ENCODE measurements at places on chromosomes 5 and 9.

GRCh38 chr9:27591093-27591492 lies 17.8 kb upstream of the C9orf72 start:
- no peak for DNase-seq

DNA sequence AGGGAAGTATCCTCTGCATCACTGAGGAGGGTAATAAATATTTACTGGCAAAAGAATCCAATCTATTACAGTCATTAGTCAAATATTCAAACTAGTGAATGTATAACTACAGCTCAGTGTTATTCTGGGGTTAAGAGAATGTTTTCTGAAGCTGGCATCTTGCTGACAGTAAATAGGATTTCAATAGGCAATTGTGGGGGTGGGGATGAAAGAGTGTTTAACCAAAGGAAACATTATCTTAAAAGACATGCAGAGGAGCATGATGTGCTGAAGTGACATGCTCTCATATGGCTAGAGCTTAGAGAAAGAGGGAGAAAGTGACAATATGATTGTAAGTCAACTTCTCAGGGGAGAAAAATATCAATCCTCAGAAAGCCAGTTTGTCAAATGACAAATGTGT lies 618.4 kb upstream of the RIOK2 start:
- DNase-seq: no peak

- DNase-seq: no peak
Measured at GRCh38 chr5:180180846-180181245, 28.2 kb downstream of the RASGEF1C start.

DNA sequence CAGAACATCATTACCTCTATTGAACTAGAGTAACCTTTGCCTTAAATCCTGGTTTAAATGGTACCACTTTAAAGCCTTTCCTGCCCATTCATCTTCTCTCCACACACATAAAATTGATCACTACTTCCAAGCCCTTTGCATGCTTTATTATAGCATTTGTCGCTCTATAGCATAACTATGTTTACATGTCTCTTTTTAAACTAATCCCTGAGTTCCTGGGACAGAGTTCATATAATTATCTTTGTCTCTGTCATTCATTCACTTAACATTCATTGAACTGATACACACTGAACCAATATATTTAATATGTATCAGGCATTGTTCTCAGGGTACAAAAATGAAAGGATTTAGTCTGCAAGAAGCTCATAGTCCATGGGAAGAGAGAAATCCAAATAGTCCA lies 37.3 kb downstream of the RECK start:
- DNase-seq: no peak

- peak; percentile 49 for DNase-seq
Measured at GRCh38 chr9:133715295-133715865, 22.8 kb downstream of the SARDH start.

- no peak for DNase-seq
Measured at GRCh38 chr9:137255448-137256114, 454 bp downstream of the NELFB start.

- DNase-seq: no peak
Measured at GRCh38 chr9:117903453-117903852, 199.2 kb downstream of the TLR4 start.

DNA sequence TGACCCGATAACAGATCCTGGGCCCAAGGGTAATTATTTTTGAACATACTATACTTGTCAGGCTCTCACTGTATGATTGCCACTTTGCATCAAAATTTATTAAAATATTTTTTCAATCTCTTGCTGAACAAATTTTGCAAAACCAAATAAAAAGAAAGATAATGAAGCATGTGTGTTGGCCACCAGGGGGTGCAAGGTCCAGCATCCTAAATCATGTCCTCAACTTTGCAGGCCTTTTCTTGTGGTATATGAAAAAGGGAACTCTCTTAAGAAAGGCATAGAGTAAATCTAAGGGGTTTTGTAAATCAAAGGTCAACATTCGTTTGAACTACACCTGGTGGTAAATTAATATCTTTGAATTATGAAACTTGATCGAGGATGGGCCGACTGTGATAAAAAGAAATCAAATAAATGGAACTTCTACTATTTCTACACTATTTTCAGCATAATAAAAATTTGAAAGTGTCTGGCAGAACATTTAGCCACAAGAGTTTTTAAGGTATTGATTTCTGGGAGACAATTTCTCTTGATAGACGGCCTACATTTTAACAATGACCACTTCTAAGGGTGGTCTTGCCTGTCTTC lies 676.5 kb downstream of the DMRTA1 start:
- peak; percentile 66 for DNase-seq

DNA sequence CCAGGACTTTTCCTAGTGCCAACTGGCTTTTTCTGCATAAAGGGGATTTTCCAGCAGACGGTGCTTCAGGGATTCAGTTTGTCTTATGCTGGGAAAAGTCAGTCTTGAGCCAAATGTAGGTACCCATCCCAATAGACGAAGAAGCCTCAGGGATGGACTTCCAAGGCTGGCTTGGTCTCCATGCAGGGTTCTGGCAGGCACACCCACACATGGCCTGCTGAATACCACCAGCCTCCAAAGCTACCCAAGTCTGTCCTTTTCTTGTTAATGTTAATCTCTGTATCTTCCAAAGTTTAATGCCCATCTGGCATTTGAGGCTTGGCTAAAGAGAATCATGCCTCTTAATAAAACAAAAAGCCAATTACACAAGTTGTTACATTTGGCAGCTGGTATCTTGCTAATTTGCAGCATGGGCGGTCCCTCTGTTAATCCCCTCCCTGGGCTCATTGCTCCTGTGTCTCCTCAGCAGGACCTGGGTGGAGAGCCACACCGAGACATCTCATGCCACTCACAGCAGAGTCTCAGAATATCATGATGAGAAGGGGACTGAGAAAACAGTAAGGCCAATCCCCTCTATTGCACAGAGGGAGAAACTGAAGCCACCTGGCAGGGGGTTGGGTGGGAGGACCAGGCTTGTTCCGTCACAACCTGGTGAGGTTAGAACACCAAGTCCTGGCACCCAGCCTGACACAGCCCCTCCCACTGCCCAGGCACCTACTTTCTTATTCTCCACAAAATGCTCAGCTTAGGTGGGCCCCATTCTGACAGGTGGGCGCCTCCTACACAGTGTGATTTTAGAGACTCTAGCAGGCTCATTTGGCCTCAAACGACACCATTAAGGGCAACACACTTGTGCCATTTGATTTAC lies 243.2 kb downstream of the FSTL4 start:
- DNase-seq: no peak

DNA sequence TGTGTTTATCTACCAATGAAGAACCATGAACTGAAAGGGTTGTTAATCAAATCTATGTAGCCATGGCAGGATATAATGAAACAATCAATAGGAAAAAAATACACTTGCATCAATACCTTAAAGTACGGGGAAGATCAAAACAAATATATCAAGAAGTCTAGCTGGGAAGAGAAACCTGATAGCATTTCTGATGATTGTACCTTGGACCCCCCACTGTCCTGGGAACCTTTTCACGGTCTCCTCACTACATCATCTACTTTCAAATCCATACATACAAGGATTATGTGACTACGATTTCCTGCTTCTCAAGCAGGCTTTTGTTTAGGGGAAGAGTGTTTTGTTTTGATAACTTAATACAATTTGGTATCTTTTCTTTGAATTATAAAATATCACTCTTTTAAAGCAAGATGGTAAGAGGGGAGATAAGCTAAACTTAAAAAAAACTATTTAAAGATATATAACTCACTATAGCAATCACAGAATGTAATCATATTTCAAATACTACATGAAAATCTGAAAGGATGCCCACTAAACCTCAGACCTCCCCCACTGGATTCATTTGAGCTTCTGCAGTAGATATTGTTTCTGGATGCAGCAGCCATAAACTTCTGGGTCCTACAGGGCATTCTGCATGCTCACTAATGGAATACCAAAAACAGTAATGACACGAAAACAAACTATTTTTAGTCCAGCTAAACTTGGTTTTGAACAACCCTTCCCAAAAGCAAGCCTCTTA lies 8.0 kb downstream of the EBF1 start:
- DNase-seq: no peak

- no peak for DNase-seq
Measured at GRCh38 chr5:155906046-155906445, 420.9 kb upstream of the SGCD start.

- no peak for DNase-seq
Measured at GRCh38 chr5:142621227-142621626, 64.7 kb downstream of the FGF1 start.

Data from left forelimb (tissue), 1 donor.